ENCODE measurements at places on chromosomes 11 and 22. TPM values are rescaled to one million over a fixed set of nuclear protein-coding genes. Genes with fewer than 3 reads are reported as not detected.

The NNMT gene
- total RNA-seq: 188 TPM

The SLC22A8 gene
- total RNA-seq: not detected

The RTN4R gene
- 1.3 TPM for total RNA-seq

The BAIAP2L2 gene
- total RNA-seq: 0.19 TPM

The C11orf86 gene
- total RNA-seq: not detected

The MS4A7 gene
- not detected for total RNA-seq
